ENCODE measurements at places on chromosomes 1 and 21.

DNA sequence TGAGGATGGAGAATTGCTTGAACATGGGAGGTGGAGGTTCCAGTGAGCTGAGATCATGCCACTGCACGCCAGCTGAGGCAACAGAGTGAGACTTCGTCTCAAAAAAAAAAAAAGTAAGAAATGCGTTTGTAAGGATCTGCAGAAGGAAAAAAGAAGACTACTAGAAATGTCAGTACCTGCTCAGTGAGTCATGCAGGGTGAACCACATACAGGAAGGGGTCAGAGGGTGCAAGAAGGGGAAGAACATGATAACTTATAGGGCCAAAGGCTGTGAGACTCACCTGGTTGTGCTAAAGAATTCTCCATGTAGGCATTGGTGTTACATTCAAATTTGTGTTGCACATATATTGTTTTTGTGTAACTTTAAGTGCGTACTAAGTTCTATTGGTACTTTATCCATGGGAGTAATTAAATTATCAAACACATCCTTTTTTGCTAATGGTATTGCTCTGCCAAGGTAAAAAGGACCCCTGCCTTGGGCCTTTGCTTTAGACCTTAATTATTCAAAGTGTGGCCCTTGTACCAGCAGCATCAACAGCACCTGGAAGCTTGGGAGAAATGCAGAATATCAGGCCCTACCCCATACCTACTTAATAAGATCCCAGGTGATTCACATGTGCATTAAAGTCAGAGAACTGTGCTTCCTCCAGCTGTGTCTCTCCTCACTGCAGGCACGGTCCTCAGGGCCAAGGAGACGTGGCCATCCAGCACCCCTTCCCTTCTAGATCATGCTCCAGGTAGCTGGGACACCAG lies 96.4 kb upstream of the PPP2R5A start:
- no peak for DNase-seq

GRCh38 chr1:201730611-201731010 lies 98.3 kb upstream of the IPO9 start:
- DNase-seq = no peak

- DNase-seq = no peak
These were observed 20.5 kb downstream of the SZRD1 start for GRCh38 chr1:16387201-16388188.

GRCh38 chr21:34833465-34833864 lies 164.7 kb downstream of the CLIC6 start:
- DNase-seq = no peak

- peak; percentile 84 for DNase-seq
These were observed 18.0 kb downstream of the ZMYM1 start for GRCh38 chr1:35097224-35097623.

GRCh38 chr21:38927776-38928175 lies 122.0 kb downstream of the ETS2 start:
- no peak for DNase-seq

- no peak for DNase-seq
These were observed 119.4 kb downstream of the MAST2 start for GRCh38 chr1:45922813-45923212.

DNA sequence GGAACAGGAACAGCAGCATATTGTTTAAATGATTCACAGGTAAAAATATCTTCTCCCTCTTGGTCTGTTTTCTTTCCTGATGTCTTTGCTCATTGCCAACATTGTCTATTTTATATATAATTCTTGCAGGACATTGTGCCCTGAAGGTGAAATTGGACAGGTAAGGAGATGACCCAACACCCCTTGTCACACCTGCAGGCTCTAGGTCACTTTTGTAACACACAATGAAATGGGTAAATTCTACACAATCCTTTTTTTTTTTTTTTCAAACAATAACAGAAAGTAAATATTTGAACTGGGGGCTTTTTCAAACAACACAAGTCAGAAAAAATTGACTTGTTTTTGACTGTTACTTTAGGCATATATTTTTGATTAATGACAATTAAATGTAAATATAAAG lies 62.9 kb upstream of the ERG start:
- DNase-seq = no peak

DNA sequence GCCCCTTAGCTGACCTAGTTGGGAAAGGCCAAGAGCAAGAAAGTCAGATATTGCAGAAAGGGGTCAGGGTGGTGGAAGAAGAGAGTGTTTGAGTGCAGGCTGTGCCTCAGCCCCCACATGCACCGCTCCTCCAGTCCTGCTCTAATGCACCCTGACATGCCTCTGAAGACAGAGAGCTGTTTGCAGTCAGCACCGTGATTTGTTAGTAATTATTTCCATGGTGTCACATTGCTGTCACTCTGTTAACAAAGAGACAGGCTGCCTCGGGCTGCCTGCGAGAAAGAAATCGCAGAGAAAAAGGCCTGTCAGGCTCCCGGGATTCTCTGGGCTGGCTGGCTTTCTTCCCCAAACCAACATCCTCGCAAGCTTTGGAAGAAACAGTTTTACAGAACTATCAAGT lies 58.3 kb downstream of the ERI3 start:
- no peak for DNase-seq

- no peak for DNase-seq
These were observed 126.7 kb downstream of the NR5A2 start for GRCh38 chr1:200154069-200154767.

- DNase-seq = no peak
These were observed 93.0 kb downstream of the SPATA46 start for GRCh38 chr1:162283657-162284056.

DNA sequence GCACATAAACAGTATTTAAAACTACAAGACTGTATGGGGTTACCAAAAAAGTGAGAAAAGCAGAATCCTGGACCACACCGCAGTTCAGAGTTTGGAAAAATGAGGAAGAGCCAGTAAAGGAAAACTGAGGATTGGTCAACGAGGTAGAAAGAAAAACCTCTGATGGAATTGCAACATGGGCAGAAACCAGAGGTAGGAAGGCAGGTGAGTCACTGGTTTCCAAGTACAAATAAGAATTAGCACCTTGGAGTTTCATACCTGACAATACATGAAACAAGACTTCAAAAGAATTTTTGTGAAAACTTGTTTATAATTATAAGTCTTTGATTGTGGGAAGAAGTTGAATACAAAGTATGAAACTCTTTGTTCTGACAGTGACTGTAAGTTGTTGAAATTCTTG lies 533.7 kb upstream of the DAB1 start:
- no peak for DNase-seq

- no peak for DNase-seq
These were observed 5.0 kb downstream of the ENTREP3 start for GRCh38 chr1:155250246-155250632.
